ENCODE measurements at places on chromosomes 3 and 15. TPM values are rescaled to one million over a fixed set of nuclear protein-coding genes. Genes with fewer than 3 reads are reported as not detected.

The CASR gene
- not detected for total RNA-seq

The GREM1 gene
- 46.1 TPM for total RNA-seq

DNA sequence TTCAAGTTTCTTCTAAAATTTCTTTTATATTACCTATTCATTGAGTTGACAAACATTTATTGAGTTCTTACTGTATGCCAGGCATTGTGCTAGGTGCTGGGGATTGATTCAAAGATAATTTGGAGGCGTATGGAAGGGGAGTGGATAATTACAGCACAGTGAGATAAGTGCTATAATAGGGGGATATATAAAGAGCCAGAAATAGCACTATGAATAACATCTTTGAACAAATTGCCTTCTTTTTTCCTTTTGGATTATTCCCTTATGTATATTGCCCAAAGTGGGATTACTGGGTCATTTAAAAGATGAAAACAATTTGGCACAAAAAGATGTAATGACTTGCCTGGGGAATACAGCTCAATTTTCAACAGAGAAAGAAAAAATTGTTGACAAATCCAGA lies 64.6 kb downstream of the LPP start:
- DNase-seq = no peak

DNA sequence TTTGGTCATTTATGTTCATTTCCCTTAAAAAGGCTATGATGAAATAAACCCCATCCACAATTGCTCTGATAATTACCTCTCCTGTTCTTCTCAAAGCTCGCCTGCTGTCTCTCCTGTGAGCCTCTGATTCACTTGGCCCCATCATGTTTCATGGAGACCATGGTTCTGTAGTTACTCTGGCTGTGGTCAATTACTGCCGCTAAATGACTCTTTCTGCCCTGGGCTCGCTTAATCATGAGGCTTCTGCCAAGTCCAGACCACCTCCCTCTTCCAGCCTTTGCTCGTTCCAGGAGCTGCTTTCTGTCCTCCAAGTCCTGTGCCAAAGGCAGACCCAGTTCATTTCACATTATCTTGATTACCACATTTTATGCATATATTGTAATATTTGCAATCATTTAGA lies 91.9 kb downstream of the THSD4 start:
- DNase-seq = no peak

Data from esophagus muscularis mucosa (tissue), 4 donors.